ENCODE measurements at places on chromosomes 2 and 18. TPM values are rescaled to one million over a fixed set of nuclear protein-coding genes. Genes with fewer than 3 reads are reported as not detected.

- H3K4me3 ChIP-seq = no peak overlapping the region
- H3K27ac ChIP-seq = no peak overlapping the region
- no peaks in the 10 kb centered on the region for H3K27me3 ChIP-seq
Measured at GRCh38 chr18:65227970-65228369, 522.8 kb upstream of the CDH7 start.

DNA sequence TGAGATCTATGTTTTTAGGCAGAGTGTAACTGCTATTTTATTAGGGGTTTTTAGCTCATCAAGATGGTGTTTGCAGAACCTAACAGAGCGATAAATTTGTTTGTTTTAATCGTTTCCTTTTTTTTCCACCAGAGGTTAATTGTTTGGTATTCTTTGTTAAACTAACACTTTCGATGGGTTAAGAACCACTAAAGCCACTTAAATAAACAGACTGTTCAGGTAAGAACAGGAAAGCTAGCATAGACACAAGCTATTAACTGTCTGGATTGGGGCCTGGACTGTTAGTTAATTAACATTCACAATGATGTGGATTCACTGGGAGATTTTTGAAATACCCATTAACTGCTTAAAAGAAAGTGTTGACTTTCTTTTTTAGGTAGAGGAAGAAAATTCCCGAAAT lies 209.0 kb upstream of the COPS8 start:
- no peak overlapping the region for H3K27ac ChIP-seq
- no peak for DNase-seq
- no peak overlapping the region for H3K4me3 ChIP-seq
- H3K27me3 ChIP-seq = no peaks in the 10 kb centered on the region

DNA sequence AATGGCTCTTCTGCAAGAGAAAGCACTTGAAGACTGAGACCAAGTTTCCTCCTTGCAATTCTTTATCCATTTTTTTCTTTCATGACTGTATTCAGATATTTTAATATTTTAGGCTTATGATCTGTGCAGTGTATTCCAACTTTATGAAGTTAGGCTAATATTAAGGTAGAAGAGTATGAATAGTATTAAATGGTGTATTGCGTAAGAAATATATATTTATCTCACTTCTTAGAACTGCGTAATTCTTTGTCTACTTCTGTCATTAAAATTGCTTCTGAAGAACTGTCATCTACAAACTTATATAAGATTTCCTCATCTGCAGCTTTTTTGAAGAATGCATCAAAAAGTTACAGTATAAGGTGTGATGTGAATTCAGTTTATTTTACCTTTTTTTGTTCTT lies 183.2 kb downstream of the DLGAP1 start:
- no peak overlapping the region for H3K27ac ChIP-seq
- H3K4me3 ChIP-seq = no peak overlapping the region
- H3K4me1 ChIP-seq = no peaks in the 10 kb centered on the region

GRCh38 chr2:144131042-144131441 lies 388.9 kb downstream of the ZEB2 start:
- no peak overlapping the region for H3K27ac ChIP-seq
- no peak overlapping the region for H3K4me3 ChIP-seq
- H3K36me3 ChIP-seq = no peaks in the 10 kb centered on the region
- no peaks in the 10 kb centered on the region for H3K27me3 ChIP-seq

DNA sequence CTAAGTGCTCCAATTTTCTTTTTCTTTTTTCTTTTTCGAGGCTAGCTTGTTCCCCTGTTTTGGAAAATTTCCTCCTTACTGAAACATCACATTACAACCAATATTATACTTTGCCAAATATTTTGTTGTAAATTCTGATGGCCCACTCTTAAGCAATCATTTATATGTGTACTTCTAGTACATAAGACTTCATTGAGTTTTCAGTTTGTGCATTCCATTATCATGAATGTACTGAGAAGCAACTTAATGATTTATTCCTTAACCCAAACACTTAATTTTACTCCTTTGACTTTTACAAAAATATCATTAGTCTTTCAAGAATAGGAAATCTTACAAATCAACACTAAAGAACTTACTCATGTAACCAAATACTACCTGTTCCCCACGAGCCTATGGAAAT lies 242.4 kb downstream of the ARHGAP15 start:
- H3K4me1 ChIP-seq = no peaks in the 10 kb centered on the region
- H3K27me3 ChIP-seq = no peaks in the 10 kb centered on the region
- DNase-seq = no peak
- no peaks in the 10 kb centered on the region for H3K36me3 ChIP-seq
- no peak overlapping the region for H3K4me3 ChIP-seq

GRCh38 chr2:10331702-10332401 lies 29.1 kb downstream of the HPCAL1 start:
- no peaks in the 10 kb centered on the region for H3K36me3 ChIP-seq
- no peak for DNase-seq
- H3K4me3 ChIP-seq = no peak overlapping the region
- no peak overlapping the region for H3K27ac ChIP-seq
- H3K27me3 ChIP-seq = no peaks in the 10 kb centered on the region

DNA sequence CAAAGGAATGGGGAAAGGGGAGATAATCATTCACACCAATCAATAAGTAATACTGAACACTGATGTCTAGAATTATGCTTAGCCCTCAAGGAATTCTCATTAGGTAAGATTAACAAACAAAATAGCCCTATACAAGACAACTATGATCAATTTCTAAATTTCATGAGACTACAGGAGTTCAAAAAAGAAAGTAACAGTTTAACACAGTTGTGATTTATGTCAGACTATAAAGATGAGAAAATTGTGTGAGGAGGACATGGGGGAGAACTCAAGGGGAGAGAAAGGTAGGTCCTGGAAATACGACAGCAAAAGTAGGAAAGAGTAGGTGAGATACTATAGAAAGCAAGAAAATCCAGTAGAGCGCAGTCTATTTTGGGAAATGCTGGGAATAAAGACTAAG lies 14.9 kb downstream of the ROCK1 start:
- peaks cover 4% of the 10 kb centered on the region for H3K4me1 ChIP-seq
- H3K4me3 ChIP-seq = no peak overlapping the region
- H3K27me3 ChIP-seq = no peaks in the 10 kb centered on the region
- no peak overlapping the region for H3K27ac ChIP-seq

- no peak for DNase-seq
- no peaks in the 10 kb centered on the region for H3K4me1 ChIP-seq
Measured at GRCh38 chr2:147520817-147521216, 324.0 kb upstream of the ACVR2A start.

DNA sequence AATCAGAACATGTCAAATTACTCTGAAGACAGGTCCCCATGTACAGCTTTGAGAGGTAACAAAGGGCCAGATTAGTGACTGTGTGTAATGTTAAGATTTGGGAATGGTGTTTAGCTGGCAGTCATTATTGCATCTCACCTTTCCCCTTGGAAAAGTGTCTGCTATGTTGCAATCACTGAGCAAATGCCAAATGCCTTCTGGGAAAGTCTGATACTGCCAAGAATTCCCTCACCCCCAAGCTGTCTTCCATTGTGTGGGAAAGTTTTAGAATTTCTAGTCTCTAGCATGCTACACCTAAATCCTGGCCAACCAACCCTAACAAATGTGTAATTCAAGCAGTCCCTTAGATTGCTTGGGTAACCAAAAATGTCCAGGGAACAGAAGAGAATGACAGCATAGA lies 13.6 kb upstream of the PELI1 start:
- no peaks in the 10 kb centered on the region for H3K27me3 ChIP-seq
- no peak overlapping the region for H3K4me3 ChIP-seq
- no peaks in the 10 kb centered on the region for H3K36me3 ChIP-seq
- H3K4me1 ChIP-seq = no peaks in the 10 kb centered on the region
- H3K27ac ChIP-seq = no peak overlapping the region
- no peak for DNase-seq

GRCh38 chr2:99571954-99572353 lies 82.1 kb upstream of the REV1 start:
- H3K4me3 ChIP-seq = no peak overlapping the region
- H3K4me1 ChIP-seq = no peaks in the 10 kb centered on the region
- DNase-seq = no peak
- no peaks in the 10 kb centered on the region for H3K27me3 ChIP-seq
- H3K27ac ChIP-seq = no peak overlapping the region

- peak overlapping the region; percentile 58 for H3K27ac ChIP-seq
Measured at GRCh38 chr2:127072970-127073369, 34.0 kb downstream of the BIN1 start.

GRCh38 chr2:237160271-237160919 lies 74.7 kb downstream of the COPS8 start:
- no peak overlapping the region for H3K4me3 ChIP-seq
- H3K36me3 ChIP-seq = no peaks in the 10 kb centered on the region
- H3K27ac ChIP-seq = no peak overlapping the region
- DNase-seq = no peak
- H3K27me3 ChIP-seq = no peaks in the 10 kb centered on the region
- peaks cover 5% of the 10 kb centered on the region for H3K4me1 ChIP-seq

- peak overlapping the region; percentile 34 for H3K4me3 ChIP-seq
- H3K27me3 ChIP-seq = no peaks in the 10 kb centered on the region
- H3K36me3 ChIP-seq = no peaks in the 10 kb centered on the region
- DNase-seq = peak; percentile 71
- peak overlapping the region; percentile 48 for H3K27ac ChIP-seq
Measured at GRCh38 chr2:45860136-45861121, 209.0 kb downstream of the PRKCE start.

DNA sequence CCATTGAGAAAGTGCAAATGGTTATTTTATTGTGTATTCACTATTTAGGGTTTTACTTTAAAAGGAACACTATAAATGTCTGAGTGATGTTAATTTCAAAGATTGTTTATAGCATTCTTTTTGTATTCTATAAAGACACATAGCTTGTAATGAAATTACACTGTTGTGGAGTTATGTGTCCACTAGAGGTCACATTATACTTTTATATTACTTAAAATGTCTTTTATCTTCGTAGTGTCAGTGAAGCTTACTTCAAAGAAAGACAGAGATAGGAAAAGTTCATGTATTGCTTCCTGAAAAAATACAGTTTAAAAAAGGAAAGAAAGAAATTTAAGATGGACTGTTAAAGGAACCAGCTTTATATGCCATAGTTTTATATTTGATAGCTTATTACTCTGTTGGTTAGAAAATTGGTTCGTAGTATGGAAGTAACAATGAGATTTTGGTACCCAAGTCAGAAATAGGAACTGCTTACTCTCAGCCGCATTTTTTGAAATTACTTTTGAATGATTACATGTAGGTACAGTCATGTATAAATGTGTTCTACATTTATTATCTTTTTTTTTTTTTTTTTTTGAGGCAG lies 20.5 kb downstream of the APLF start:
- H3K4me3 ChIP-seq = no peak overlapping the region
- no peak overlapping the region for H3K27ac ChIP-seq
- no peak for DNase-seq

- DNase-seq = no peak
- H3K27me3 ChIP-seq = no peaks in the 10 kb centered on the region
- no peaks in the 10 kb centered on the region for H3K36me3 ChIP-seq
- H3K27ac ChIP-seq = no peak overlapping the region
- H3K4me3 ChIP-seq = no peak overlapping the region
Measured at GRCh38 chr2:147297820-147298219, 547.0 kb upstream of the ACVR2A start.

DNA sequence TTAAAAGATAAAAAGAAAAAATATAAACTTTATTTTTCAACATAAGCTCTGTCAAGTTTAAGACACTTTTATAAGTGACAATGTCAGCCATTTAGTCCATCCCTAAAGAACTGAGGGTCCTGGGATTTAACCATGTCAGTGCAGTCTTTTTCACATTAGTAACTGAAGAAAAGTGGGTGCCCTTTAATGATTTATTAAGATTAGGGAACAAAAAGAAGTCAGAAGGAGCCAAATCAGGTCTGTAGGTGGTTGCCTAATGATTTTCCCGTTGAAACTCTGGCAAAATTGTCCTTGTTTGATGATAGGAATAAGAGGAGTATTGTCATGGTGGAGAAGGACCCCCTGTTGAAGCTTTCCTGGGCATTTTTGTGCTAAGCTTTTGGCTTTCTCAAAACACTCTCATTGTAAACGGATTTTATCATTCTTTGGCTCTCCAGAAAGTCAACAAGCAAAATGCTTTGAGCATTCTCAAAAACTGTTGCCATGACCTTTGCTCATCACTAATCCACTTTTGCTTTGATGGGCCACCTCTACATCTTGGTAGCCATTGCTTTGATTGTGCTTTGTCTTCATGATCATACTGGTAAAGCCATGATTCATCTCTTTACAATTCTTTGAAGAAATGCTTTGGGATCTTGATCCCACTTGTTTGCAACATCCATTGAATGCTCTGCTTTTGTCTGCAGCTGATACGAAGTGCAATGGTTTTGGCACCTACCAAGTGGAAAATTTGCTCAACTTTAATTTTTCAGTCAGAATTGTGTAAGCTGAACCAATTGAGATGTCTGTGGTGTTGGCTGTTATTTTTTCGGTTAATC lies 22.0 kb downstream of the TSPYL6 start:
- DNase-seq = no peak
- no peaks in the 10 kb centered on the region for H3K36me3 ChIP-seq
- H3K4me1 ChIP-seq = no peaks in the 10 kb centered on the region
- H3K27ac ChIP-seq = no peak overlapping the region
- H3K4me3 ChIP-seq = no peak overlapping the region

DNA sequence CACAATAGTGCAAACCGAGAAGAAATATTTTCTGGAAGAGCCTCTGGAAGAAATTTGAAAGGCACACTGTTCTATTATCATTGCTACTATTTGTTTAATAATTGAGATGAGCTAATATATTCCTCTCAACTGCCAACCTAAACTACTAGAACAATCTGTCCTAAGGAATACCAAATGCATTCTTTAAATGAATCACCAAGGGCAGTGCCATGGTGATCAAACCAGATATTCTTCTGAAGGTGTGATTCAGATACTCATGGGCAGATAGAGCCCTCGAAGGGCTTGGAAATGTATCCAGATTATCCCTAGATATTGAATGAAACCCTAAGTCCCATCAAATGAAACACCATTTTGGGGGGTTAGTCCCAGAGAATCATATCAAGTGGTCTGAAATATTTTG lies 76.6 kb downstream of the FIGN start:
- H3K4me3 ChIP-seq = no peak overlapping the region
- no peaks in the 10 kb centered on the region for H3K36me3 ChIP-seq
- peaks cover 2% of the 10 kb centered on the region for H3K4me1 ChIP-seq
- H3K27me3 ChIP-seq = no peaks in the 10 kb centered on the region

DNA sequence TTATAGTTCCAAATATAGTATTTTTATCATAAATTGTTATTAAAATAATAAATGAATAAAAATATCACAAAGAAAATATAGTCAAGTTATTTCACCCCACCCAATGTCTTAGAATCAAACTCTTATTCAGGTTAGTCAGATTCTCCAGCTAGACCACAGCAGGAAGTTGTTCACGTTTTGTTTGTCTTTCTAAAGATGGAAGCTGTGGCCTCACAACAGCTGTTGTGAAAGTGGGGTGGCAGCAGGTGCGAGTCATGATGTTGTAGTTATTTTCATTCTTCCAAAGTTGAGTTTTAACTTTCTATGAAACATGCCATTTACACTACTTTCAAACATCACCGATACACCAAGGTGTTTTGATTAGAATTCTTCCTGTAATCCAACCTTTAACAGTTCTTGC lies 272.9 kb downstream of the SLC8A1 start:
- no peak overlapping the region for H3K4me3 ChIP-seq
- H3K27ac ChIP-seq = no peak overlapping the region
- H3K36me3 ChIP-seq = no peaks in the 10 kb centered on the region
- no peak for DNase-seq
- H3K27me3 ChIP-seq = no peaks in the 10 kb centered on the region

GRCh38 chr18:68560128-68560527 lies 154.8 kb downstream of the TMX3 start:
- H3K27me3 ChIP-seq = no peaks in the 10 kb centered on the region
- no peaks in the 10 kb centered on the region for H3K4me1 ChIP-seq
- no peak for DNase-seq
- no peaks in the 10 kb centered on the region for H3K36me3 ChIP-seq
- H3K4me3 ChIP-seq = no peak overlapping the region
- H3K27ac ChIP-seq = no peak overlapping the region

COL4A3 gene
- 14.1 TPM for total RNA-seq

ARHGEF4 gene
- 27.4 TPM for total RNA-seq

PDCD1 gene
- 0.32 TPM for total RNA-seq

C2orf49 gene
- total RNA-seq = 26.6 TPM

Measured in ovary (tissue), 10 donors.